ENCODE measurements at places on chromosomes 5 and 9. TPM values are rescaled to one million over a fixed set of nuclear protein-coding genes. Genes with fewer than 3 reads are reported as not detected.

The FOXD4L4 gene
- total RNA-seq: not detected

The SMIM33 gene
- total RNA-seq: not detected

The DMRTA1 gene
- total RNA-seq: under 0.01 TPM

The KIF4B gene
- not detected for total RNA-seq

The DMRT3 gene
- not detected for total RNA-seq

The GDA gene
- total RNA-seq: not detected

The GDNF gene
- not detected for total RNA-seq

The S1PR3 gene
- total RNA-seq: 104 TPM

The SPATA31C1 gene
- total RNA-seq: not detected

The ADAMTS2 gene
- total RNA-seq: 112 TPM

The NPDC1 gene
- 58.8 TPM for total RNA-seq

The FREM1 gene
- 0.19 TPM for total RNA-seq

The SLC46A2 gene
- not detected for total RNA-seq

The N4BP3 gene
- 1.4 TPM for total RNA-seq

The ADAMTS16 gene
- total RNA-seq: not detected

The CCNO gene
- 0.10 TPM for total RNA-seq

The CDH6 gene
- 1.5 TPM for total RNA-seq

The PKD2L2 gene
- total RNA-seq: not detected

The PCDHGA8 gene
- 1.4 TPM for total RNA-seq

The FGF10 gene
- 0.25 TPM for total RNA-seq

The MYMK gene
- not detected for total RNA-seq

The RNF130 gene
- 41.4 TPM for total RNA-seq

The DAB2IP gene
- 5.8 TPM for total RNA-seq

The SLC1A3 gene
- 12.3 TPM for total RNA-seq

The CSF2 gene
- total RNA-seq: not detected

The S100Z gene
- not detected for total RNA-seq

The GPRIN1 gene
- 2.2 TPM for total RNA-seq

The TNFSF8 gene
- not detected for total RNA-seq

The AK8 gene
- 1.4 TPM for total RNA-seq

The FOXD4L6 gene
- not detected for total RNA-seq

The SMIM3 gene
- total RNA-seq: 62.1 TPM

The KCNIP1 gene
- total RNA-seq: not detected

The PPP3R2 gene
- not detected for total RNA-seq

The DBH gene
- total RNA-seq: not detected

The CCDC183 gene
- total RNA-seq: 0.39 TPM

The PCDHB7 gene
- total RNA-seq: 1.3 TPM

The CARD9 gene
- 0.88 TPM for total RNA-seq

The TAF1L gene
- total RNA-seq: not detected

The TMEM232 gene
- total RNA-seq: 1.0 TPM

The ANKRD31 gene
- total RNA-seq: 0.05 TPM

The SPINK4 gene
- not detected for total RNA-seq

The ZNF782 gene
- 0.87 TPM for total RNA-seq

The PLPPR1 gene
- not detected for total RNA-seq

The CCDC112 gene
- total RNA-seq: 4.7 TPM

The PCDHA12 gene
- 0.34 TPM for total RNA-seq

The GABRA1 gene
- total RNA-seq: not detected

The TRPM3 gene
- total RNA-seq: 0.75 TPM

The NUTM2G gene
- not detected for total RNA-seq

The CNTRL gene
- 4.7 TPM for total RNA-seq

Data from cardiac ventricle fibroblast (primary cell).